ENCODE measurements at places on chromosomes 16 and 17.

DNA sequence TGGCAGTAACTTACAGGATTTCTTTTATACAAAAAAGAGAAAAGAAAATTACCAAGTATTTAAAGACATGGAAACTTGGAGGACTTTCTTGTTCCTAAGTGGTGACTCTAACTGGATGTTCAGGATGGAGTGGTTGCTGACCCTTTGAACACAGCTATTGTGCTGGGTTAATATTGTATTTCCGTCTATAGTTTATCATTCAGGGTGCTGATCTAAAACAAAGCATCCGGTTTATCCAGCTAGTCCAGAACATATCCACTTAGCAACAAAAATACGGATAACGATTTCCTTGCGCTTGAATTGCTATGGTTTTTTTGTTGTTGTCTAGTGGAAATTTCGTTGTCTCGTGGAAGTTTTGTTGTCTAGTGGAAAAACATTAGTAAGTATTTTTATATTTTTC lies 38.2 kb downstream of the SNTB2 start:
- DNase-seq: no peak

GRCh38 chr16:56636616-56637413 lies 1.7 kb upstream of the MT1A start:
- no peak for DNase-seq

DNA sequence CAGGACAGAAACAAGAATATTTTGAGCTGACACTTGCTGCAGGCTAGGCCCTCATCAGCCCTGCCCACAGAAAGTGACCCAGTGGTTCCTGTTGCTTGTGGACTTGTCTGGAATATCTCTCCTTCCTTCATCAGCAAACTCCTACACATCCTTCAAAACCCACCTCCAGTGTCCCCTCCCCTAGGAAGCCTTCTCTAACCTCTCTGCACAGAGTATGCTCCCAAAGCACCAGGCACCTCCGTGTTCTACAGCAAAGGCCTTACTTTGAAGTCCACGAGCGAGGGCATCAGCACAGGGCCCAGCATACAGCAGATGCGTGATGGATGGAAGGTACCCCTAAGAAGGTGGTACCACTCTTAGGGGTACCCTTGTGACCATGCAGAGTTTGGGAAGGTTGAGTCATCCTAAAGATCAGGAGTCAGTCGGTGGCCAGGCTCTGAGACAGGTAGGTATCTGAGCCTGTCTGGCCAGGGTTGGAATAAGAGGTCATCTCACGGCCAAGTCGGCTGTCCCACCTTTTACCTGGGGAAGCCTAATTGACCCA lies 2.0 kb downstream of the CCDC102A start:
- DNase-seq: no peak

GRCh38 chr16:81707411-81708265 lies 71.5 kb upstream of the PLCG2 start:
- no peak for DNase-seq

DNA sequence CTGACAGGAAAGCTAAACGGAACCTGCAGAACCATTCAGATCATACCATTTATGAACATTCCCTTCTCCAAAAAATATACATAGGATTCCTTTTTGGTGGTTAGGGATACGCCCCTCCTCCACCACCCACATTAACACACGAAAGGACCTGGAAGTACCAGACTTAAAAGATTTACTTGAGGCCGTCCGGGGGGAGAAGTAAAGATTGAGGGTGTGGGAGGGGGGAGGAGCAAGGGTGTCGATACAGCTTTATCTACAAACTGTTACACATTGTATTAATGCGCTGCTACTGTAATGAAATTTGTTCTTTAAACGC lies 537 bp downstream of the PALB2 start:
- no peak for DNase-seq

DNA sequence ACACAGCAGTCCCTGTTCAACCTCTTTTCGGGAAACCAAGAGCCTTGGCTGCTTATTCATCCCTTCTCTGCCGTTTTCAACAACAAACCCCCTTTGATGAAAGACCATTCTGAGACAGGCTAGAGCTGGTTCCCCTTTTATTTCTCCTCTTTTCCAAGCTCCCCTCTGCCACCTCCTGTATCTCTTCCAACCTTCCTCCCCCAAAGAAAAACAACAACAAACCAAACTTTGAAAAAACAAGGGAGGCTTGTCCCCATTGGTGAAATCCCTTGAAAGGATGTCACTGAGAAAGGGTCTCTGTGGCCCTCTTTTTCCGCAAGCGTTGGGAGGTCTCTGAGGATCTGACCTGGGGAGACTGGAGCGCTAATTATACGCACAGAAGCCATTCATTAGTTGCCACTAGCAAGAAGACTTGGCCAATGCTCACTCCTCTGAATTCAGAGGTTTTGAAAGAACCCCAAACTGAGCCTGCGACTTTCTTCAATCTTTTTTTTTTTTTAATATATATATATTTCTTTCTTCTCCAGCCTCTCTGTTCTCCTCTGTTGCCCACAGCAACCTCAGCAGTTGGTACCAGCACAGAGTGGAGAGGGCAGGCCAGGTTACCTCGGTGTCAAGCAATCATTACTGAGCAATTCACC lies 101.4 kb downstream of the PITPNC1 start:
- no peak for DNase-seq

GRCh38 chr16:22070361-22071330 lies 21.7 kb upstream of the VWA3A start:
- DNase-seq: no peak

DNA sequence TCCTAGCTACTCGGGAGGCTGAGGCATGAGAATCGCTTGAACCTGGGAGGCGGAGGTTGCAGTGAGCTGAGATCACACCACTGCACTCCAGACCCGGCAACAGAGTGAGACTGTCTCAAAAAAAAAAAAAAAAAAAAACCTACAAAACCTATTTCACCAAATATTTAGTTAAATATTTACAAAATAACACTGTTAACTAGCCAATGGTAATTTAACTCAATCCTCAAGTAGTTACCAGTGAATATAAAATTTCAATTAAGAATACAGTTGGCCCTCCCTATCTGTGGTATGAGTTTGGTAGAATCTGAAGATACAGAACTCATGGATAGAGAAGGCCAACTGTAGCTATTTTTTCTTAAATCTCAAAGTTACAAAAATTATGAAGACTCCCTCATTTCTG lies 247.4 kb downstream of the SOX9 start:
- no peak for DNase-seq

DNA sequence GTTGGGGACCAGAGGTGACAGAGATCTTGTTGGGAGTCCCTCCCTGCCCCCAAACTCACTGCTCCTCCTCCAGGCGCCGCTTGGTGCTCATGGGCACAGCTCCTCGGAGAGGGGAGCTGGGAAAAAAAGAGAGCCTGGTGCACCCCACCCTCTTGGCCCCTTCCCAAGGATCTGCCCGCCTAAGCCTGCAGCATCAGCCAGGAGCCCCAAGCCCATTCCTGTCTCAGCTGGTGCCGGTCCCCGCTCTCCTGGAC lies 400 bp downstream of the HCFC1R1 start:
- no peak for DNase-seq

DNA sequence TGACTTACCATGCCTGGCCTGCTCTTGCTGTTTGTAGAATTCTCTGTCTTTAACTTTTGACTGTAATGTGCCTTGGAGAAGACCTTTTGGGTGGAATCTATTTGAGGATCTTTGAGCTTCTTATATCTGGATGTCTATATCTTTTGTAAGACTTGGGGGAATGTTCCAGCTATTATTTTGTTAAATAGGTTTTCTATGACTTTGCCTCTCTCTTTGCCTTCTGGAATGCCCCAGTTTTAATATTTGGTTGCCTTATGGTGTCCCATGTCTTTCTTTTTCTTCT lies 10.3 kb upstream of the PHB1 start:
- no peak for DNase-seq

- DNase-seq: no peak
Measured at GRCh38 chr16:79950932-79951719, 350.6 kb upstream of the MAF start.

GRCh38 chr17:63433746-63434591 lies 12.1 kb downstream of the CYB561 start:
- DNase-seq: no peak

- DNase-seq: no peak
Measured at GRCh38 chr16:8905795-8906591, 23.8 kb downstream of the LITAFD start.

DNA sequence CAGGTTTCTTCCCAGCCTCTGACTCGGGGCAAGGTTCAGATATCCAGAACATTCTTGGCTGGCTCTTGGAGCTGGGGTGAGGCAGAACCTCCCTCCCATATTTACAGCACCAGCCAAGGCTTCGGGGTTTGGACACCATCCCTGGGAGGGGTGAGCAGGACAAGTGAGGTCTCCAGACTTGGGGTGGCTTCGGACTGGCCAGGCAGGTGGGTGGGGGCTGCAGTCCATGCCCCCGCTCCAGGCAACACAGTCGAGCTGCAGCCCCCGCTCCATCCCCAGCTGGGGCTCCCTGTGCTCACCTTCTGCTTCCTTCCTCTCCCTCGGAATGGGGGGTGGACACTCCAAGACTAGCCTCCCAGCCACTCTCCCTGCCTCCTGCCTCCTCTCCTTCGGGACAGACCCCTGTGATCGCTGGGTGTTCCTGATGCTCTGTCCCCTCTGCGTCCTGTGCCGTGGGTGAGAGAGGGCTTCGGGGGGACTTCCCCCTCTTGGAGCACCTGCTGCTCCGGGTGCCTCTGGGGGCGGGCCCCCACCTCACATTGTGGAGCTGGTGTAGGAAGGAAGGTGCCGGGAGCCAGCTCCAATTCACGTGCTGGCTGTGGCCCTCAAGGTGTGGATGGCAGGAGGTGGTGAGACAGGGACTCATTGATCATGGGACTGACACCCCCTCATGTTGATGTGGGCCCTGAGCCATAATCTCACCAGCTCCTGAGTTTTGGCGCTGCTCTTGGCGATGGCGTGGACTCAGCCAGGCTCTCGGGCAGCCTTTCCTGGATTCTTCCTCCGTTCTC lies 189.2 kb downstream of the SEC14L1 start:
- DNase-seq: no peak

- DNase-seq: no peak
Measured at GRCh38 chr16:75236736-75237397, 14.6 kb downstream of the BCAR1 start.

GRCh38 chr17:75082683-75083082 lies 5.1 kb upstream of the SLC16A5 start:
- no peak for DNase-seq

DNA sequence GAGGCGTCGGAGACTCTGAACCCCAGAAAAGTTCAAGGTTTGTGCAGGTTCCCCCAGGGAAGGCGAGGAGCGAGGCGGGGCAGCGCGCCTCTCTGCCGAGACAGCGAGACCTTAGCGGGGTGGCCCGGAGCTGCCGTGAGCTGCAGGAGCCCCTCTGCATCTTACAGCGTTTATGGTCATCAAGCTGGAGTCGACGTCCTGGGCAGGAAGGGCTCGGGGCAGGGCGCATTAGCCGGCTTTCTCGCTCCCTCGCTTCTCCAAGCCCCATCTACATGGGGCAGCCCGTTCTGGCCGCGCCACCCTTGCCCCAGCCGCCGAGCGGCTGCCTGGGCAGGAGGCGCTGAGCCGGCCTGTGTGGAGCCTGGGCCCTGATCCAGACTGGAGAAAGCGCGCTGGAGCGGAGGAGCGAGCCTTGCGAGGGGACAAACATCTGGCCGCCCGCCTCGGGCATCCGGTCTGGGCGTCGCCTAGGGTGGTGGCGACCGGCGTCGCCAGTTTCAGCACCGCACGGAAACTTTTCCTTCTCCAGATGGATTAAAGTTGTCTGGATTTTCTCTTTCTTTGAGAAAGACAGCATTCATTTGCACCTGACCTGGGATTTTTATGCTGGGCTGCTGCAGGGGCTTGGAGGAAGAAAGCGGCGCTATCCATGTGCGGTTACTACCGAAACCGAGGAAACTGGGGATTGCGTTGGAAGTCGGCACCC lies 750 bp downstream of the TMEM132E start:
- no peak for DNase-seq

DNA sequence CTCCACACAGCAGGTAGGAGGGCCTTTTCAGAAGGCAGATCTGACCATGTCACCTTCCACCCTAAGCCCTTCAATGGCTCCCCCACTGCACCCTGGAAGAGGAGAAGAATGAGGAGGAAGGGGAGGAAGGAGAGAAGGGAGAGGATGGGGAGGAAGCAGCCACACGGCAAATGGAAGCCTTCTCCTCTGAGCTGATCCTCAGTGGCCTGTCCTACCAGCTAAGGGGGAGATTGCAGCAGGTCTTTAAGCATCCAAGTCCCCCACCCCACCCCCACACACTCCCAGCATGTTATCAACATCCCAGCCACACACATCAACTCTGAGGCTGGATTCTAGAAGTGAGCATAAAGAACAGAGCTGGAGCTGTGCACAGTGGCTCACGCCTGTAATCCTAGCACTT lies 46.2 kb upstream of the RBFOX3 start:
- no peak for DNase-seq

DNA sequence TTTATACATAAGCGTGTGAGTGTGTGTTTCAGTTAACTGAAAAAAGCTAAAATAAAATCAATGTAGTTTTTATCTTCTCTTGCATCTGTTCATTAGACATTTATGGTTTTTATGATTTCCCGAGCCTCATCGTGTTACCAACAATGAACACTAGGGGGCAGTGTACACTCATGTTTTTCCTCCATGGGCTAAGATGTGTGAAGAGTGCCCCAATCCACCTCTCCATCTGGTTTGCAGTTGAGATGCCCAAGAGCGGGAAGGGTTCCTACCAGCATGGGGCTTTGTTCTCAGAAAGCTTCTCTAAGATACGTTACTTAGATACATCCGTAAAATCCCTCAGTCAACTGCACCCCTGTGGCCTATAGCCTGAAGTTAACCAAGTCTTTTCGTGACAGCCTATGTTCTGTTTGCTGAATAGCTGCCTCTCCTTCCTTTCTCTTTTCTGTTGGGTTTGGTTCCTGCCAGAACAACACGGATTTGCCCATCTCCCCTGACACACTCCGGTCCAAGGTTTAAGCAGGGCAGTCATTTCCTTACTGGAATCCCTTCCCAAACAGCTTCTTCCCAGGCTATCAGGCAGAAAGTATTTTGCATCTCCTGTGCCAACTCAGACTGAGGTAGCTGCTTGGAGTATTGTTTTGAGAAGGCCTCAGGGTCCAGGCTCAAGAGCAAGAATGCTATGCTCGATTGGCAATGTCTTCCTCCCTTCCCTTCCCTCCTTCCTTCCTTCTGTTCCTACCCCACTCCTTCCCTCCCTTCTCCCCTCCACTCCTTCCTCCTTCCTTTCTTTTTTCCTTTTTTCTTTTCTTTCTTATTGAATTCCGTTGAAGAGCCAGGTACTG lies 12.9 kb upstream of the ELAC2 start:
- peak; percentile 24 for DNase-seq

DNA sequence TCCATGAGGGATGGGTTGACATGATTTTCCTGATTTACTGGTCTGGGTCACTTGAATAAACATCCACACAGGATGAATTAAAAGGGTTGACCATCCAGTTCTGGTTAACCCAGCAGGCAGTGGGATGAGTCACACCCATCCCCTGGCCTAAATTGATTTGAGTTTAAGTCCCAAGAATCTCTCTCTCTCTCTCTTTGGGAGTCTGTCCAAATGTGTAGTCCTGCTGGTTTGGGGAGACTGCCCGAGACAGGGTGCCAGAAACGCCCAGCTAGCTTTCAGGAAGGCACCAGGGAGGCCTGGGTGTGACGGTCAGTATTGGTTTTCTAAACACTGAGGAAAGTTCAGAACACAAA lies 38.8 kb downstream of the SCPEP1 start:
- DNase-seq: no peak
